ENCODE measurements at places on chromosomes 6 and 20.

DNA sequence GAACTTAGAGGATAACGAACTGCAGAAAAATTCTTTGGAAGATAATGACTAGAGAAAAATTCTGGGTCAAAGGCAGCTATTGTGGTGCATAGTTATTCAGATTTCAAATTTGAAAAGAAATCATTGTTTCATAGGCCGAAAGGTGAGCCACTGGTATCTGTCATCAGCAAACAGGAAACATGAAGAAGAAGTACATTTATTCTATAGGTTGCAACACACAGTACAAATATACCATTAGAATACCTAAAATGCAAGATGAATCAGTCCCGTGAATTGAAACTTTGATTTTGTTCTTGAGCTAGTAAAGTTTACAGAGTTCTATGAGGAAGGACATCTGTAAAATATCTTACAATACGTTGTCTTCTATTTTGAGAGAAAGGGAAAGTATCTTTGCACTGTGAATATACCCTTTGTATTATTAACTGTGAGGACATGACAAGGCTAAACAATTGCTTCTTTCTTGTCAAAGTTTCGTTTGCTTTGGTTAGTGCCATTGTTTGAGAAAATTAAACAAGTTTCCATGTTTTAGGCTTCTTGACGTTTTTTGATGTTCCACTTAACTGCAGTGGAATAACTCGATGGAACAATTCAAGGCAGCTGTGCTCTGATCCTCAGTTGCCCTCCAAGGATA lies 84.7 kb downstream of the HDGFL1 start:
- DNase-seq = no peak

- DNase-seq = no peak
Observed at GRCh38 chr20:61464307-61465303, 212.5 kb downstream of the CDH4 start.

DNA sequence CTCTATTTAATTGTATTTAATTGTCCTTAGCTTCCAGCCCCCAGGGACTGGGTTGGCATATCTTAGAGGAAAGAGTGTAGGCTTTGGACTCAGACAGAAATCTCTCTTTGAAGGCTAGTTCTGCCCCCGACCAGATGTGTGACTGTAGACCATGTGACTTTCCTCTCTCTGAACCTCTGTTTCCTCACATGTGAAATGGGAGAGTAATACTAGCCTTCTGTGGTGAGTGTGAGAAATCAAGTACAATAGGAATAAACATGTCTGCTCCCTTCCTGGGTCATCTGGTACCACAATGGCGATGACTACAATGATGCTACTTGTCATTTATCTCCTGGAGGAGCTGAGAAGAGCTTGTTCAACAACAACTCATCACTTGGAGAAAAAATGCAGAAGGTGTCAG lies 179.9 kb downstream of the LRFN2 start:
- no peak for DNase-seq

- no peak for DNase-seq
Observed at GRCh38 chr6:42175860-42176259, 2.7 kb downstream of the GUCA1A start.

- DNase-seq = no peak
Observed at GRCh38 chr20:51312480-51312783, 230.1 kb downstream of the NFATC2 start.

GRCh38 chr6:104527311-104527710 lies 332.4 kb downstream of the HACE1 start:
- DNase-seq = no peak

- DNase-seq = no peak
Observed at GRCh38 chr20:50546729-50547314, 36.6 kb downstream of the PTPN1 start.

DNA sequence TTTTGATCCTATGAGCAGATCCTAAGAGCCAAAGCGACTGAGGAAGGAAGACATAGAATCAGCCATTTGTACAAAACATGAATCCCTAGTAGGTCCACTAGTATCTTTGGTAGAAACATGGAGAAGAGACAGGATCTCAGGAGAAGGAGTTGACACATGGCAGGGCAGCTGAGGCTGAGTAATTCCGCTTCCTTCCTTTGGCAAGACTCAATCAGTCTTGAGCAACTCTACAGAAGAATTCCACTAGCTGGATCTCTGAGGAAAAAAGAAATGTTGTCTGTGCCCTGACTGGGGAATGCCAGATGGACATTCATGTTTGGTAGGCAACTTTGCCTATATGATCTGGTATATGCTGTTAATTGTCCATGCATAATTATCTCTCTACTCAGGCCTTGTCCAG lies 35.3 kb downstream of the ESR1 start:
- DNase-seq = no peak

DNA sequence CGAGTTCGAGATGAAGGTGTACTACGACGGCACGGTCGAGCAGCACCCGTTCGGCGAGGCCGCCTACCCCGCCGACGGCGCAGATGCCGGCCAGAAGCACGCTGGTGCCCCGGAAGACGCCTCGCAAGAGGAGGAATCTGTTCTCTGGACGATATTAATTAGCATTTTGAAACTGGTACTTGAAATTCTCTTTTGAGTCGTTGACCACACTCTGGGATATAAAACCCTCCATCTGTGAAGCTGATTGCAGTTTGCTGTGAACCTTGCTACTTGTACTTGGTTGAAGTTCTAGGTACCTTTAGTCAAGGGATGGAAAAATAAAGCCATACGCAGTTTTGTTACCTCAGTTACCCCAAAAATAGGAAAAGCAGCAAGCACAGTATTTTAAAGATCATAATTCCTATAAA lies 917 bp downstream of the C6orf120 start:
- no peak for DNase-seq

DNA sequence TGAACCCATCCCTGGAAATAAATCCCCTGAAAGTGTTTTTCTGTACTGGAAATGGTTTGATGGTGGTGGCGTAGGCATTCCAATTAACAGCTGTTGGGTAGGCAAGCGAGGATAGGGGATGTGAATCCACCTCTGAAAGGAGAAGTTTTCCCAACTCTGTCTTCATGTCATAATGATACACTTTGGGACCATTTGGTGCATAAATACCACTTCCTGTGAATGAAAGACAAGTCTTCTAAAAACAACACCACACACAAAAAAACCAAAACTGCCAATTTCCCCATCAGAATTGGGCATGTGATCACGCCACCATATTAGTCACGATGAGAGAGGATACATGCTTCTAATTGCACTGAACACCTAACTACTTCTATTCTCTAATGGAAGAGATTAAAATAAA lies 6.4 kb downstream of the VNN2 start:
- DNase-seq = no peak

DNA sequence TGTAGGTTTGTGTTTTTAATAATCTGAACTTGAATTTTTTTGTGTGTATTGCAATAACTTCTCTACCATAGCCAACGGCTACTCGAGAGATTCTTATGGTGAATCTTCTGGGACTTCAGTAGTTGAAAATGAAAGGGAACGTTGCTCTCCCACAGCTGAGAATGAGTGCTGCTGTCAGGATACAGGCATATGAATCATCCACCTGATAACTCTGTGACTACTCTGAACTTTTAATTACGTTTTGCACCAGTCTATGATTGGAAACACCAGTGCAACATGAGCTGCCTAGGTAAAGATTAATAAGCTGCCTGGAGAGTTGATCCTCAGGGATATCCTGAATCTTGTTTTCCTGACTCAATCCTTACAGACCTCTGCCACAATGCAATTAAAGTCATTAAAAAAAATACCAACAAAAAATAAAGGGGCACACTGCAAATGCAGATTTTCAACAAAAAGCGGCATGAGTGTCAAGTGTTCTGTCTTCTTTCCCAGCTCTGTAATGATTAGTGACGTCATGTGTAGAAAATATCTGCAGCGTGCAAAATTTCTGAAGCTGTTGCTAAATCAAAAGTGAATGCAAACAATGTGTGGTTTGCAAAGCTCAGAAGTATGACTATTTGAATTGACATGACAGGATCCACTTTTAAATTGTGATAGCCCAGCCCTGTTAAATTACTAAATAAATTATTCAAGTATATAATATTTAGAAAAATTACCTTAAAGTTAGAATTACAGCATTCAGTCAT lies 432.2 kb downstream of the HTR1B start:
- no peak for DNase-seq

DNA sequence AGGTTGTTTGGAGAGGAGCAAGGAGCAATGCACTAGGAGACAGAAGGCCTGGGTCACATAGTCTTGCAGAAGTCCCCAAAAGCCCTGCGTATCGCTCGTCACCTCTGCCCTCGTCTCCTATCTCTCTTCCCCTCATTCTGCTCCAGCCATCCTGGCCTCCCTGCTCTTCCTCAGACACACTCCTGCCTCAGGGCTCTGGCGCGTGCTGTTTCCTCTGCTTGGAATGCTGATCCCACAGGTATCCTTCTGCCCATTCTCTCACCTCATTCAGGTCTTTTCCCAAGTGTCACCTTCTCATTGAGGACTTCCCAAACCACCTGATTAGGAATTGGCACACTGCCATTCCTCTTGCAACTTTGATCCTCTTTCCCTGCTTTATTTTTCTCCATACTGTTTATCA lies 9.0 kb upstream of the SLC2A10 start:
- DNase-seq = no peak

DNA sequence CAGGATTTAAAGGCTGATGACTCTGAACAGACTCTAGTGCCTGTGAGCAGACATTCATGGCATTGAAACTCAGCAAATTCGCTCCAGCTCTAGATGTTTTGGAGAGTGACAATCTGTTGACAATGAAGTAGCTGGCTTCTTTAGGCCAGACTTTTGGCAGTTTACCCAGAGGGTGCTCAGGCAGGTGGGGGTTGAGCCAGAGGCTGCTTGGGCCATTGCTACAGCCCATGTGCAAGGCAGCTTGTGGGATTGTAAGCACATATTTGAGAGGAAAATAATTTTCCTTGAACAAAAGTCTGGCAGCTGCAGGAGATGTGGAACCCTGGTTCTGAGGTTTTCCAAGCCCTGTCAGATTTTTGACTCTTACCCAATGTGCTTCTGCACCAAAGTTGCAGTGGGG lies 311.6 kb downstream of the CDC5L start:
- DNase-seq = no peak

All from stimulated activated CD4-positive, alpha-beta T cell treated with anti-CD3 and anti-CD28 coated beads, Interleukin-2, amount 100 ng/mL, for 48 hours (primary cell).